Activated T-helper 1 cell treated with Interleukin-2 at 50 U/mL for 16 hours (primary cell): ENCODE measurements at places on chromosomes 11 and 22.

- DNase-seq = no peak
These were observed 72.0 kb downstream of the MICAL3 start for GRCh38 chr22:17952273-17952801.

DNA sequence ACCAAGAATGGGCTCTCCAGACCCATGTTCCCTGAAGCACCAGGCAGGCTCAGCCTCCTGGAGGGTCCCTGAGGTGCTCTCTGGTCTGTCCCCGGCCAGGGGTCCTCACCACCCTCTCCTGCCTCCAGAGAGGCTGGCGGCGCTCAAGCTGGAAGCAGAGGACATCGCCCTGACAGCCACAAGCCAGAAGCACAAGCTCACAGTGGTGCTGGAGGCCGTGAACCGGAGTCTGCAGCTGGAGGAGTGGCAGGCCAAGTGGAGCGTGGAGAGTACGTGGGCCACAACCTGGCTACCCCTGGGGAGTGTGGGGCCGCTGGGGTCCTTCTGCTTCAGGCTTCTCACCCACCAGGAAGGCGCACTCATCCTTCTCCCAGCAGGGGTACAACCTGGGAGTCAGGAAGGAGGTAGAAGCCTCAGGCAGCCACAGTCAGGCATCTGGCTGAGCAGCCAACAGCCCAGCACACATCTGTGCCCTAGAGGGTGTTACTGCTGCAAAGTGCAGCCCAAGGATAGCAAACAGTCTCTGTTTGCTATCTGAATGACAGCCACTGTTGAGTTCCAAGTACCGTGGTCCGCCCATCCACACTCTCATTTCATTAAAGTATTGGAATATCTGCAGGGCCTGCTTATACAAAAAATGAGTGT lies 8.4 kb downstream of the PARVG start:
- DNase-seq = no peak

- no peak for DNase-seq
These were observed 1320.5 kb downstream of the BRD1 start for GRCh38 chr22:48507171-48507570.

GRCh38 chr11:119672597-119672996 lies 56.4 kb downstream of the NECTIN1 start:
- DNase-seq = no peak

DNA sequence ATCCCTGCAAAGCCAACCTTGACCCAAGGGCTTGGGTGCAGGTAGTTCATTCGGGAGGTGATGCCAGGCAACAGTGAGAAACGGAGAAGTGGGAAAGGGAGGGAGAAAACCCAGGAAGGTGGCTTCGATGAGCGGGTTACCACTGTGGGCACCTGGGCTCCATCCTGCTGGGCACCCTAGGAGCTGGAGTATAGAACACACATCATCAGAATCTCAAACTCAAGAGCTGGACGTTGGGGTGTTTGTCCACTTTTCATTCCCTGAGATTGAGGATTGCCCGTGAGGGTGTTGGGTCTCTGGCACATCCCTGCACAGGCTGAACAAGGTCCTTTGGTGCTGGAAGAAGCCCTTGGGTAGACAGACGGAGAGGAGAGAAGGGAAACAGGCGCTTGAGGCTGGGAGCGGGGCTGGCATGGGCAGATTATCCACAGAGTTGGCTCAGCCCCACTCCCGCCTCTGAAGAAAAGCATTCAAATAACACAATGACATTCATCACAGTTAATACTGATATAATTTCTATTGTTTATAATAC lies 70.4 kb downstream of the LRRC32 start:
- DNase-seq = no peak

- DNase-seq = no peak
These were observed 6.0 kb upstream of the TMEM123 start for GRCh38 chr11:102458548-102458947.

GRCh38 chr11:47616726-47617416 lies 22.7 kb upstream of the C1QTNF4 start:
- DNase-seq = no peak

- DNase-seq = no peak
These were observed 23.9 kb downstream of the FADD start for GRCh38 chr11:70226967-70227366.

DNA sequence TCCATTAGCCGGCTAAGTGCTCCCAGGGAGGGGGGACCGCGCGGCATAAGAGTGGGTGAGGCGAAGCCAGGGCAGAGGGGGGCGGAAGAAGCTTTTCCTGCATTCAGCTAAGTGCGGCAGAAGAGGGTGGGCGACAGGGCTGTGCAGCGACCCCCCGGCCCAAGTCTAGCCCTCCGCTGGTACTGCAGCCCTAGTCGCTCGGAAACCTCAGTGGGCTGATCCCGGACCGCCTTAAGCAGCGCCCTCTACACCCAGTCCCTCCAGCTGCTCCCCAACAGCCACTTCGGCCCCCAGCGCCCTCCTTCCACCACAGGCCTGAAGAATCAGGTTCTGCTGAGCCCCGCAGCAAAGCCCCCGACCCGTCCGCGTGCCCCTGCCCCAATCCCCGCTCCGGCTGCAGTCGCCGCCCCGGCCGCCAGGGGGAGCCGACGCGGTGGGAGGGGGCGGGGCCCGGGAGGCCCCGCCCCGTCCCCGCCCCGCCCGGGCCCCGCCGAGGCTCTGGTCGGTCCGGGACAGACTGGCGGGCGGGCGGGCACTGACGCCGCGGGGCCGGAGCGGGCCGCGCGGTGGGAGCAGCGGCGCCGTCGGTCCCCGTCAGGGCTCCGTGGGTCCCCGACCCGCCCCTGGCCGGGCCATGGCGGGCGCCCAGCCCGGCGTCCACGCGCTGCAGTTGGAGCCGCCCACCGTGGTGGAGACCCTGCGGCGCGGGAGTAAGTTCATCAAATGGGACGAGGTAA lies at the start of gene PLCB3:
Gene PLCB3, plus strand, starts transcription at position 515 of the 737 bp plus-strand sequence. Its CDS starts 120 bp downstream, at position 635.
- DNase-seq = peak; percentile 65

- DNase-seq = no peak
These were observed 49.4 kb downstream of the HORMAD2 start for GRCh38 chr22:30129636-30130035.

DNA sequence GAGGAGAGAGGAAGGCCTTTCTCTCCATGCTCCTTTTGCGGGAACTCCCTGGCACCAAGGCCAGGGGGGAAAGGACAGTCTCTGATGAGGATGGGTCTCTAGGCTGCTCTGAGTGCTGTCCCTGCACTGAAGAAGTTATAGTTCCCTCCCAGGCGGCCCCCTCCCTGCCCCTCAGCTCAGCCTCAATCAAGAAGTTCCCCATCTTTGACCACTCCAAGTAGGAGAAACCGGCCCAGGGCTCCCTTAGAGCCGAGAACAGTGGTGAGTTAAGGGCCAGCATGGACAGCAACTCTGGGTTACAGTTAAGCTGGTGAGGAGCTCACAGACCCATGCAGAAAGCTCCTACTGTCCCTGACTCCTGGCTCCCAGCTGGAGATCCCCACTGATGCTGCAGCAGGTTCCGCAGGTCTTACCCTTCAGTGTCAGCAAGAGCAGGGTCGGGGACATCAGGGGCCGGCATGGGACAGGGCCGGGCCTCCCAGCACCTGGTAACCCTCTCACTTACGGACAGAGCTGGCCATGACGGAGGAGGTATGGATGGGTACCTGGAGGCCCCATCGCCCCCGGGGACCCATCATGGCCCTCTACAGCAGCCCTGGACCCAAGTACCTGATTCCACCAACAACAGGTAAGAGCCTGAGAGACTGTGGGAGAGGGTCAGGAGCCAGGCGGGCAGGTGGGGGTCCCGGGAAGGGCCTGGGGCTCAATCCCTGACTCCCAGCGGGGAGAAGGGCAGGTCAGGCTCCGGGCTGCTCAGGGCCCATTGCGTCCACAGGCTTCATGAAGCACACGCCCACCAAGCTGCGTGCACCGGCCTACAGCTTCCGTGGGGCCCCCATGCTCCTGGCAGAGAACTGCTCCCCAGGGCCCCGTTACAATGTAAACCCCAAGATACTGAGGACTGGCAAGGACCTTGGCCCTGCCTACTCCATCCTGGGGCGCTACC lies 4.2 kb downstream of the SCGB1C1 start:
- DNase-seq = no peak

DNA sequence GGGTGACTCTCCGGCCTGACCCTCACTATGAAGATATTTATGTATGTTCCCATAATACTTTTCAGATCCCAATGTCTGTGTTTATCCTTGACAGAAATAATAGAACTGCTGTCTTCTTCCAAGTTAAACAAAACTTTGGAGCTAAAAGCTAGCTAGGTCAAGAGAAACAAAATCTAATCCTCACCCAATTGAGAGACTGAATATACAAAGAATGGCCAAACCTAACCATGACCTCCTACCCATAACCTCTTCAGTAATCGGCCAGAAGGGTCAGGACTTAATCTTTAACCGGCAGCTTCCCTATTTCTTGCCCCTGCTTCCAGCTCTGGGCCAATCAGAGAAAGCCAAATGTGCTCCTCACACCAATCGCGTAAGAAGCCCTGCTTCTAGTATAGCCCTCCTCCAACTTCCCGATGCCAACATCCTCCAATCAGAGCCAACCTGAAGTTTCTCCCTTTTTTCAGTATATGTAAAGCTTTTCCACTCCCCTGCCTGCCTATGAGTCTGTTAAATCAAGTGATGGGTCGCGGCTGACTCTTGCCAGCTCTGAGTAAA lies 1.7 kb upstream of the DDX6 start:
- DNase-seq = peak; percentile 42

DNA sequence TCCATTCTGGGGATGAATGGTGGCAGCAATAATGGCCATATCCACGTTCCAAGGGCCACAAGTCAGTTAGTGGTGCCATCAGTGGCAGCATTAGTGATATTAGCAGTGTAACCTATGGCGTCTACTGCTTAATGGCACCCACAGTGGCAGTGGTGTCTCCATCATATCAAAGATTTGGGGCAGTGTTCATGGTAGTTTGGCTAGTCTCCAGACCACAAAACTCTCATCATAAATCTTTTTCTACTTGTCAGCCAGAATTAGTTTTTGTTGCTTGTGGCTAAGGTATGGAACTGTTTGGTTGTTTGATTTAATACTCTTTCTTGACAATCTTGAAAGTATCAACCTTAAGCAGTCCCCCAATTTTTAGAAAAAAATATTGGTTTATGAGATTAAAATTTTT lies 45.1 kb upstream of the DEUP1 start:
- no peak for DNase-seq

GRCh38 chr11:103887001-103887658 lies 149.3 kb upstream of the DDI1 start:
- DNase-seq = no peak

DNA sequence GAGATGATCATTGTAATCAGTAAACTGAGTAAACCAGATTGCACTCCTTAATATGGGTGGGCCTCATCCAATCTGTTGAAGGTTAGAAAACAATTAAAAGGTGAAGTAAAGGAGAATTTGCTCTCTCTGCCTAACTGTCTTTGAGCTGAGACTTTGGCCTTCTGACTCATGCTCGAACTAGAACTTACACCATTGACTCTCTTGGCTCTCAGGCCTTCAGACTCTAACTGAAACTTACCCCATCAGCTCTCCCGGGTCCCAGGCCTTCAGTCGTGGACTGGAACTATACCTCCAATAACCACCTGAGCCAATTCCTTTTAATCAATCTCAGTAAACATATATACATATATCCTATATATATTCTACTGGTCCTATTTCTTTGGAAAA lies 34.0 kb downstream of the LGR4 start:
- DNase-seq = no peak

- no peak for DNase-seq
These were observed 725.0 kb downstream of the METTL15 start for GRCh38 chr11:28833169-28833568.

DNA sequence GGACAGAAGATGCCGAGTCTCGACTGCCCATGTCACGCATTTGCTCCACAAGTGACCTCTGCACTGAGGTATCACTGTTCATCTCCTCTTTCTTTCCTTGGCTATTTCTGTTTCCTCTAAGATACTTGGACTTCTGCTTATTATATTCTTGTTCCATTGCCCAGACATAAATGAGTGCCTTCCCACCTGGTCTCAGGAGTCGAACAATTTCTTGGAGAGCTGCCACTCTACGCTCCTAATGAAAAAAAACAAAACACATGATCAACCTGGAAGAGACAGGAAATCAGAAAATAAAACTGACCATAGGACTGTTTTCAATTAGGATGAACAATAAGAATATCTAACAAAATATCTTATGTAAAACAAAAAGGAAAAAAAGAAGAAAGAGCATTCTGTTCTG lies 47.4 kb upstream of the CWF19L2 start:
- DNase-seq = no peak

DNA sequence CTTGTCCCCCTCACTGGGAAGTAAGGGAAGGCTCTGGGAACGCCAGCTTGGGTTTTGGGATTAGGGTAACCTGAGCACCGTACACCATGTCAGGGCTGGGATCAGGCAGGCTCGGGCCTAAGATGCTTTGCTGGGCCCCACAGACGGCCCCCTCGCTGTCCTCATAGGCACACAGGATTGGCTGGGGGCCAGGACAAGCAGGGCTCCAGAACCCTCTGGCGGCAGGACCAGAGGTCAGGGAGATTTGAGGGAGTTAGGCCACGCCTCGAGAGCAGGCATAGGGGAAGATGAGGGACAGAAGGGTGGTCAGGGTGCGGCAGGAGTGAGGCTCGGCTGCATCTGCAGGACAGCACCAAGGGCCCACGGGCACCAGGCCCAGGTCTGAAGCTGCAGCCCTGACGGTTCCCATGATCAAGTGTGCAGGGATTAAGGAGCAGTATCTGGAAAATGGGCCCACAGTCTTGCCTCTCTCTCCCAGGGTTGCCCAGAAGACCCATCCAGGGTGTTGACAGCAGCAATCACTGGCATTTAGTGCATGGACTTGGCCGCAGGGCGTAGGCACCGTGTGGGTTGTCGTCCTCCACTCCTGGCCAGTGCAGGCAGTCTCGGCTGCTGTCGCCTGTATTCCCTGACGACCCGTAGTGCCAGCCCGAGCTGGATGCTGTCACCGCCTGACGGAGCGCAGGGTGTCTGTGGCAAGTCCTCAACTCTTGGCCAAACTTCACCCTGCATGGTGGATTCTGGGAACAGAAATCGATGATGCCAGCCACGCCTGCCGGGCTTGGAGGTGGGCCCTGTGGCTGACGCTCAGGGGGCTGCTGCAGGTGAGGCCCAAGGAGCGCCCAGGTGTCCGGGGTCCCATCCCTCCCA lies 15.7 kb upstream of the GNB1L start:
- DNase-seq = no peak
